H4 (cell line): ENCODE measurements at places on chromosomes 12 and 14. TPM values are rescaled to one million over a fixed set of nuclear protein-coding genes. Genes with fewer than 3 reads are reported as not detected.
A peak's percentile ranks its signal among the peaks of the same experiment; 100 is the strongest.

The HCAR2 gene
- total RNA-seq = 0.31 TPM in 1 of 2 replicates, not detected in the other

The KLRF1 gene
- total RNA-seq = 0.49 and 0.75 TPM in 2 replicates

The DICER1 gene
- total RNA-seq = 14.0 and 19.5 TPM in 2 replicates

The ABCD2 gene
- total RNA-seq = 0.37 and 0.55 TPM in 2 replicates

The PYGL gene
- total RNA-seq = 35.1 and 43.0 TPM in 2 replicates

GRCh38 chr14:74685056-74685455, 27.8 kb downstream of the AREL1 start:
- no peak for DNase-seq

- no peak for DNase-seq
These were observed 18.2 kb downstream of the SYNDIG1L start for GRCh38 chr14:74407801-74408154.

DNA sequence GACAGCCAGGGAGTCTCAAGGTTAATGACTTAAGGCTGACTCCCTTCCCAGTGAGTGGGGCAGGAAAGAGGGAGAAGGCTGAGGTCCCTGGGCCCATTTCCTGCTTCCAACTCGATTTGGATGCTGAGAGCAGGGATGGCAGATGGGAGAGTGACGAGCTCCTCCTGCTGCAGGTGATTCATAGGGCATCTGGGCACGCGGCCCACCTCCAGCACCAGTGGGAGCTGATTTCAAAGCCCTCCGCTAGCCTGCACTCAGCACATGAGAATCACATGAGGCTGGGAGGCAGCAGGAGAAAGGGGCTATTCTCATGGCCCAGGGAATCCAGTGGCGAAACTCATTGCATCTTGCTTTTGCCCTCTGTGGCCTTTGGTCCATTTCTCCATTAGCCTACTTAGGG, 90.8 kb downstream of the SSPN start:
- no peak for DNase-seq

DNA sequence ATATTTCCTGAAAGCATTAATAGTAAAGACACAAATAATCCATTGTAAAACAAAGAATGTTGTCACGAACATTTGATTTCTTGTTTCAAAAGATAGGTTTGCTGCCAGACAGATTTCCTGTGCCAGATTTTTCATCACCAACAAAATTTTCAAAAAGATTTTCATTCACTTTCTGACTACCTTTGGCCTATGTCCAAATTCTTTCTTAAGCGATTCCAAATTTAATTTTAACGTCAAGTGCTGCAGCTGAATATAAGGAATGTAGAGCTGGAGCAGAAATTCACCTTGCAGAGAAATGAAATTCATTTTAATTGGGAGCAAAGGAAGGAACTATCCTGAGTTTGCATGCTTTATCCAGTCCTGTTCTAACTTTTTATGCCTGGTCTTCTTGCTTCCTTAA, 277.4 kb downstream of the CCER1 start:
- DNase-seq = no peak

GRCh38 chr12:47913081-47913480, 8.3 kb upstream of the VDR start:
- DNase-seq = no peak

- DNase-seq = no peak
These were observed 55.3 kb upstream of the STON2 start for GRCh38 chr14:81455390-81455789.

DNA sequence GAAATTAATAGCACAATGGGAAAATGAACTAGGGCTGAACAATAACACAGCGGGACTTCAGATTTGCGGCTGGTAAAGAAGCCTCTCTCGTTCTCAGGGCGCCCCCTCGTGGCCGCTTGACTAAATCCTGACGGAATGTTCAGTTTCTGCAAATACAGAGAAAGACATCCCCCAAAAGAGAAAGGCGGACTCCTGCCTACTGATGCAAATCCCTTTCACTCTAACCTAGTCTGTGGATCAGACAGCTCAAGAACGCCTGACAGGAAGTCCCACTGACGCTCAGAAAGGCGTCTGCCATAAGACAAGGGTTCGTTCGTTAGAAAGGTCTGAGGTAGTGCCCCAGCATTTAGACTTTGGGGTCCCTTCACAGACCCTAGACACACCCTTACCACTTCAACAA, 2.5 kb downstream of the NUAK1 start:
- peak; percentile 68 for DNase-seq

- DNase-seq = no peak
These were observed 61.3 kb downstream of the C12orf50 start for GRCh38 chr12:87967871-87968270.

- DNase-seq = no peak
These were observed 894.0 kb downstream of the NRXN3 start for GRCh38 chr14:79064214-79064613.

DNA sequence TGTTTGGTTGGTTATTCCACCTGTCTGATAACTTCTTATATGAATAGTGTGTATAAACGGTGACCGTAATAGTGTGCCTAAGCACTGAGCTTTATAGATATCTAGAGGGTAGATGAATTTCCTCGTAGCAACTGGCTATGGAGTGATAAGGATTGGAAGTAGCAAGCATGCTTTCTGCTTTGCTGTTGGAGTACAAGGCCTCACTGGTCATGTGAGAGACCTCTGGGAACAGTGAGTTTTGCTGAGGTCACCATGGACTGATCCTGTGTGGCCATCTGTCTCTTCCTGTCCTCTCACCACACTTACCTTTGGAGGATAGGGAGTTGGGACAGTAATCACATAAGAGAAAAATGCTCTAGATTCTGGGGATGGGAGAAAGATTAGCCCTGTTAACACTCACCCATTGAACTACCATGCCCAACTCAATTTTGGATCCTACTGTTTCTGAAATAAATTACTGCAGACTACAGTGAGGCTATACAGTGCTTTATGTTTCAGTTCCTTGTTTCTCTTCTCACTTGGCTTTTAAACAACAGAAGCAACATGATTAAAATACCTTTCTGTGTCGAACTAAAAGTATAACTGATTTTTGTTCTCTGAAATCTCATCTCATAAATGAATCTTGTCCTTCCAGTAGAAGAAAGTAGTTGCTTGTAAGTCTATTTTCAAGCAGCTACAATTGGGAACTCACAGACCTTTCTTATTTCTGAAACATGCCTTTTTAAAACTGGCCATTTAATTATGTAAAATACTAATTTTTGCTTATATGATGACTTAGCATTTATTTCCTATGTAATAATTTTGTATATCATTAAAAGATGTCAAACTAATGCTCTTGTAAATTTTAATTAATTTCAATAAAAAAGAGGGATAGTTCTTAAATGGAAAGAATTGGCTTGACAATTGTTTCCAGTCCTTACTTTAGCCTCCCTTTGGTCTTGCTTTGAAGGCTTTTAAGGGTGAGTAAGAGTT, 8.3 kb downstream of the TMX1 start:
- no peak for DNase-seq

DNA sequence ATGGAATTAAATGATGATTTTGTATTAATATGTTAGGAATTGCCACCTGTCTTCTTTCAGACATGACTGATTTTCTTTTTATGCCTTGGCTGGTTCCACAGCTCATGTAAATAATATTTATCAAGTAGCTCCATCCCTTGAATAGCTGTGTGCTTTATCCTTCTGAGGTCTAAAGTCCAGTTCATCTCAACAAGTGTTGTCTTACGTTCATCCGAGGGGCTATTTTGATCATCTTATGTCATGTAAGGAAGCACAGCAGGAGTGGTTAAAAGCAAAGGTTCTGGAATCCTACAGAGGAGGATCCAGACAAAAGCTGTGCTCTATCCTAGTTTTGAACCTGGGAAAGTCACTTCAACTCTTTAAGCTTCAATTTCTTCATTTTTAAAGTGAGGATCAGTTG, 123.7 kb upstream of the ATP2B1 start:
- no peak for DNase-seq

DNA sequence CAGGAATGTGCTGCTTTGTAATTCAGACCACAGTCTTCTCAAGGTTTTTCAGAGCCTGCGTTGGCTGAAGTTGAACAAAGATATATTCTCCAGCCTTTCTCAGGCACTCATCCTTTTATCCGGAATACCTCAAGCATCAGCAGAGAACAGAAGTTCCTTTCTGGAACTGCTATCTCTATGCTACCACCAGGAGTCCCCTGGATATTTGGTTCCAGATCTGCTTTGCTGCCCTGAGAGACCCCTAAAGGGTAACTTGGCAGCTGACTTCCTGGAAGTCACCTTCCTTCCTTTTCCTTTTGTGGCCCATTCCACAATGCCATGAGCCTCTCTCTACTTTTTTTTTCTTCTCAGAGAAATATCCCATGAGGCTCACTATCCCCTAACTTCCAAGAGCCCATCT, 188.2 kb downstream of the PLCZ1 start:
- no peak for DNase-seq

- DNase-seq = no peak
These were observed 162.7 kb downstream of the KITLG start for GRCh38 chr12:88417531-88417930.
